Regular cardiac myocyte (primary cell): ENCODE measurements at places on chromosomes 7 and 10. TPM values are rescaled to one million over a fixed set of nuclear protein-coding genes. Genes with fewer than 3 reads are reported as not detected.

Gene CYP3A4
- not detected in 2 replicates for total RNA-seq

Gene SLC16A12
- 0.56 and 0.96 TPM in 2 replicates for total RNA-seq

Gene MKX
- not detected in 2 replicates for total RNA-seq

Gene COBL
- not detected in 2 replicates for total RNA-seq

Gene NKX1-2
- total RNA-seq: not detected in 2 replicates

Gene TMEM60
- 11.5 and 20.9 TPM in 2 replicates for total RNA-seq

Gene FAM25C
- total RNA-seq: not detected in 2 replicates

Gene SLC18A3
- total RNA-seq: under 0.01 TPM in 1 of 2 replicates, not detected in the other

Gene FRMPD2
- total RNA-seq: not detected in 2 replicates

Gene MGAM2
- total RNA-seq: not detected in 2 replicates

Gene MINPP1
- 45.6 and 48.2 TPM in 2 replicates for total RNA-seq

Gene HOXA3
- under 0.01 TPM in 1 of 2 replicates, not detected in the other for total RNA-seq
